ENCODE measurements at places on chromosomes 6 and 20. TPM values are rescaled to one million over a fixed set of nuclear protein-coding genes. Genes with fewer than 3 reads are reported as not detected.

DNA sequence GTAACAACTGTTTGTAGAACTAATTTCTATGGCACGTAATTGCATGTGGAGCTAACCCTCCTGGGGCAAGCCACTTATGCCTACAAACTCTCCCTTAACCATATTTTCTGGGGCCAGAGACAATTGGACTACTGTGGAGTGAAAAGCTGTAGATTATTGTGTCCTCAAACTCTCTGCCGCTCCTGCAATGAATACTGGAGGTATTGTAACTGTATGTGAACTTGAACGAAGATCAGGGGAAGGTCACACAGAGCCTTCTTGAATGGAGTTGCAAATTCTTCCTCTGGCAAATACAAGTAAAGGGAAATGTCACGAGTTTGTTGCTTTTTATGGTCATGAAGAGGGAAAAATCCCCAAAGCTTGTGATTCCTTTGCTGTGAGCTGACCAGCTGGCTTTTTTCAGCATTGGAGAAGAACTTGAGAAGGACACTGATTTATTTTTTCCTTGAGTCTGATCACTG, 18.2 kb downstream of the AKAP12 start:
- H3K27me3 ChIP-seq: peaks cover 5% of the 10 kb centered on the region
- no peaks in the 10 kb centered on the region for H3K36me3 ChIP-seq
- H3K4me3 ChIP-seq: no peak overlapping the region
- H3K4me1 ChIP-seq: no peaks in the 10 kb centered on the region
- no peak for DNase-seq

AIG1 gene
- total RNA-seq: 11.1 TPM

OR12D3 gene
- not detected for total RNA-seq

SLC22A7 gene
- not detected for total RNA-seq

CYP39A1 gene
- total RNA-seq: not detected

OLIG3 gene
- not detected for total RNA-seq

DNA sequence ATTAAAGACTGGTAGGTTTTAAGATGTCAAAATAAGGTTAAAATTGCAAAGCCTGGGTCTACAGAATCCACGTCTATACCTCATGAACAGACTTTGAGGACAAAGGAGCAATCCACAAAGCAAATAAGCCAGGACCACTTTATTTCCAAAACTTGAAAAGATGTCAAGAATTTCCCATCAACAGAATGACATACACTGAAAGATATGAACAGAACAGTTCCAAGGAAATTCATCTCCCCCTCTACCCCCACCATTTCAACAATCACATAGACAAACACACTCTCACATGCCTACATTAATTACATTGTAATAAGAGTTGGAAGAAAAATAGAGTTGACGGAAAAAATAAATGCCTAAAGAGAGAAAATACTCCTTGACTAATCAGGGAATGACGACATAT, 45.2 kb upstream of the NHSL1 start:
- no peaks in the 10 kb centered on the region for H3K36me3 ChIP-seq
- no peak for DNase-seq
- no peak overlapping the region for H3K27ac ChIP-seq
- peaks cover 9% of the 10 kb centered on the region for H3K27me3 ChIP-seq

- peaks cover 5% of the 10 kb centered on the region for H3K27me3 ChIP-seq
- no peaks in the 10 kb centered on the region for H3K36me3 ChIP-seq
- no peak overlapping the region for H3K27ac ChIP-seq
- no peaks in the 10 kb centered on the region for H3K4me1 ChIP-seq
These were observed 4.7 kb downstream of the ECT2L start for GRCh38 chr6:138800377-138801150.

DNA sequence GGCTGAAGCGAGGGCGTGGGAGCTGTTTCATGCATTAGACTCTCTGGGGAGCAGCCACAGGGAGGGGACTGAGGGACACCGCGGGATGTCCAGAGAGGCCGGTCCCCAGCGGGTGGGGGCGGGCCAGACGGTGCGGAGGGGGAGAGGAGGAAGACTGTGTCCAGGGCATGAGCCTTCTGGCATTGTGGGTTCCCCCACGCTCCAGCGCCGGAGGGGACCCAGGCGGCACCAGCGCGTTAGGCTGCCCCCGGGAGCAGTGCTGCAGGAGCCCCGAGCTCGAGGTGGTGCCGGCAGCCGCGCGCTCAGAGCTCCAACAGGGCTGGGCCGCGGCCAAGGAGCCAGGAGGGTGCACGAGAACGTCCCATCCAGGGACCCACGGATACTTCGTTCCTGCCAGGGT, 14.4 kb downstream of the SLC22A3 start:
- DNase-seq: no peak
- peaks cover 3% of the 10 kb centered on the region for H3K27me3 ChIP-seq
- no peaks in the 10 kb centered on the region for H3K4me1 ChIP-seq
- H3K27ac ChIP-seq: no peak overlapping the region
- no peak overlapping the region for H3K4me3 ChIP-seq
- H3K36me3 ChIP-seq: no peaks in the 10 kb centered on the region

- no peak overlapping the region for H3K4me3 ChIP-seq
- H3K27ac ChIP-seq: no peak overlapping the region
- H3K36me3 ChIP-seq: no peaks in the 10 kb centered on the region
These were observed 233.0 kb upstream of the PRND start for GRCh38 chr20:4488407-4489339.

DNA sequence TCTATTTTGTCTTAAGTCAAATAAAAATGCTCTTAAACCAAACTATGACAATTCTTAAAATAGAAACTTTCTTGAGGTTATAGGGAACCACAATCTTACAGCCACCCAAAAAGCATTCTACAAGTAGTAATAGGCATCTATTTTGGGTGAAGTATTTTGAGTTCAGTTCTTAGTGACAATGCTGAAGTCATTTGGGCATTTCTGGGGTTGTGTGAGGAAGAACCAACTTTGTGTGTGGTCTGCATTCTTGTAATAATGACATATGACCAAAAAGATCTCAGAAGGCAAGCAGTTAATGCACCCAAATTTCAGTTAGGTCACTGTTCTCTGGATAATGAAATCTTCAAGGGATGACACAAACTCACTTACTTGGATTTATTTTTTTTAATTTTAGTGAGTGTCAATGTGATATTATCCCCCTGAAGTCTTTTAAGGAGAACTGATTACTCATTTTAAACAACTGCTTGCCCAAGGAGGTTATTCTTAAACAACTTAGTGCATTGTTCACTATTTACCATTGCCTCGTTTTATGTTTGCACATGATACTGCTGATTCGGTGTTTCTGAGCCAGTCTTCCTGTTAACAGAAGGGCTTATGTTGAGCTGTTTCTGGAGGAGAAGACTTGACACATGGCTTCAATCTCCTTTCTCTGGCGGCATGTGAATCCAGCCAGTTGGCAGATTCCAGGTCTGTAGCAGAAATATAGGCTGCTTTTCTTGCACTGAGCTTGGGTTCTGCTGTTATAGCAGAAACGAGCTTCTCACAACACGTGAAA, 618.9 kb downstream of the BCKDHB start:
- H3K4me3 ChIP-seq: no peak overlapping the region
- H3K27me3 ChIP-seq: no peaks in the 10 kb centered on the region
- H3K27ac ChIP-seq: no peak overlapping the region
- no peaks in the 10 kb centered on the region for H3K4me1 ChIP-seq

- no peaks in the 10 kb centered on the region for H3K27me3 ChIP-seq
- peaks cover 2% of the 10 kb centered on the region for H3K4me1 ChIP-seq
- no peak overlapping the region for H3K4me3 ChIP-seq
- peaks cover 23% of the 10 kb centered on the region for H3K36me3 ChIP-seq
These were observed 37.6 kb downstream of the NR2E1 start for GRCh38 chr6:108203189-108204112.

DNA sequence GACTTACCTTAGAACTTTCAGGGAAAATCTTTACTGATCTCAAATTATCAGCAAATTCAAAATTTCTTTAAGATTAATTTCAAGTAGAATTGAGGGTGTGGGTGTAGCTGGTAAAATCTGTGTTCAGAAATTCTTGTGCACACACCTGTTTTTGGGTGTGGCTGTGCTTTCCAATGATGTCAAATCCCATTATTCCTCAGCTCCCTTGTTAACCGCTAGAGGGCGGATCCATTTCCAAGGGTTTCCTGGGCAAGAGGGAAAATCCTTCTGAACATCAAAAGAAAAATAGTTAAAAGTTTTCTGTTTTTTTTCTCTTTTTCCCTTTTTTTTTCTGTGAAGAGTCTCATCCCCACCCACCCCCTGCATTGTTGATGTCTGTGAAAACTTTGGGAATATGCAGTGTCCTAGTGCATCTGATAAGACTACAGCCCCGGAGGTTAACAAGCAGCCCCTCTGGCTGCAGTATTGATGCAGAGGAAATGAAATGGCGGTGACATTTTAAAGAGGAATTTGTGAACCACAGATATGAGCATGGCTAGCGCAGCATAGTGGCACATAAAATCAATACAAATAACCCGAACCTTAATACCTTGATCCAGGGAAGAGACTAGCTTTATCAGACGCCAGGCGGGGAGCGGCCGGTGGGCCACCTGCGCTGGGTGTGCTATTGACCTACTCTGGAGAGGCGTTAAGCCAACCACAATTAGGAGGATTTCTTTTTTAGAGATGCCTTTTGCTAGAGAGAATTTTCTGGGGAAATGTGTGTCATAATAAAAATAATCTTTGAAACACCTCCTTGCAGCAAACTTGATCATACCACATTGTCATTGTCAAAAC, 130.9 kb downstream of the FOXA2 start:
- H3K27me3 ChIP-seq: no peaks in the 10 kb centered on the region
- H3K4me1 ChIP-seq: no peaks in the 10 kb centered on the region
- no peaks in the 10 kb centered on the region for H3K36me3 ChIP-seq
- H3K27ac ChIP-seq: no peak overlapping the region
- no peak for DNase-seq
- H3K4me3 ChIP-seq: no peak overlapping the region

TRDN gene
- not detected for total RNA-seq

SMLR1 gene
- not detected for total RNA-seq

HLA-DMA gene
- 39.7 TPM for total RNA-seq

- no peaks in the 10 kb centered on the region for H3K4me1 ChIP-seq
- H3K36me3 ChIP-seq: no peaks in the 10 kb centered on the region
- no peak overlapping the region for H3K27ac ChIP-seq
- H3K4me3 ChIP-seq: no peak overlapping the region
These were observed 4.2 kb upstream of the PPP1R14C start for GRCh38 chr6:150138638-150139037.

DNA sequence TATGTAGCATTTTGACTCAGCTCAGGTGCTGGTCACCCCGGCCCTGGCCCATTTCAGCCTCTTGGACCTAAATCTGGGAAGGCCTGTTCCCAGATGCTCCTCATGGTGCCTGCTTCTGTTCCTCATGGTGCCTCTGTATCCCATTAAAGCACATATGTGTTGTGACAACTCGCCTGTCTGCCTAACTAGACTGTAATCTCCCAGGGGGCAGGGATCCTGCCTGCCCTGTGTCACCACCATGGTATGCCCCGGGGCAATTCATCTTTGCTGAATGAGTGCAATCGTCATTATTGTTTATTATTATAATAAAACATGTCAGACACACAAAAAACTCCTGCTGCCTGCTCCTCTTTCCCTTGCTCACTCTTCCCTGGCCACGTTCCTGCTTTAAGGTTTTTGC, 62.0 kb downstream of the ZFP64 start:
- no peak overlapping the region for H3K4me3 ChIP-seq
- no peak for DNase-seq
- H3K27me3 ChIP-seq: no peaks in the 10 kb centered on the region

DNA sequence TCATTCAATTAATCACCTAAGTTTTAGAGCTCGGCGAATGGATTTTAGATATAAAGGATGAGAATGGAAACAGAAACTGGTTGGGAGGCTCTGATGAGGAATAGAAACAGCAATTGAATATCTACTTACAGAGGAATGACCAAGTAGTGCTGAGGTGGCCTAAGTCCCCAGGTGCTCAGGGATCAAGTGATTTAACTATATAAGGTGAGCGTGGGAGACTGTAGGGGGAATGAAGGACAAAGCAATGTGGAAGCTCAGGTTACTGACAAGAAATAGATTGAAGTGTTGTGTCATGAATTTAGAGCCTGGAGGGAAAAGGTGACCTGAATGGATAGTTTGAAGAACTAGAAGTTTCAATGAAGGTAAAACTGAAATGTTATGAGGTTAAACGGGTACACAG, 495.4 kb upstream of the SOX4 start:
- no peak overlapping the region for H3K4me3 ChIP-seq
- H3K36me3 ChIP-seq: peaks cover 8% of the 10 kb centered on the region
- DNase-seq: no peak
- H3K4me1 ChIP-seq: peaks cover 19% of the 10 kb centered on the region
- no peak overlapping the region for H3K27ac ChIP-seq
- H3K27me3 ChIP-seq: no peaks in the 10 kb centered on the region

- peaks cover 11% of the 10 kb centered on the region for H3K36me3 ChIP-seq
- peak overlapping the region; percentile 89 for H3K27ac ChIP-seq
- H3K27me3 ChIP-seq: peaks cover 36% of the 10 kb centered on the region
- H3K4me3 ChIP-seq: peak overlapping the region; percentile 74
- H3K4me1 ChIP-seq: peaks cover 14% of the 10 kb centered on the region
- DNase-seq: no peak
These were observed 11.3 kb downstream of the TFAP2A start for GRCh38 chr6:10403385-10404106.

TRIM15 gene
- not detected for total RNA-seq

ESR1 gene
- total RNA-seq: 0.49 TPM

SOBP gene
- 1.4 TPM for total RNA-seq

DNA sequence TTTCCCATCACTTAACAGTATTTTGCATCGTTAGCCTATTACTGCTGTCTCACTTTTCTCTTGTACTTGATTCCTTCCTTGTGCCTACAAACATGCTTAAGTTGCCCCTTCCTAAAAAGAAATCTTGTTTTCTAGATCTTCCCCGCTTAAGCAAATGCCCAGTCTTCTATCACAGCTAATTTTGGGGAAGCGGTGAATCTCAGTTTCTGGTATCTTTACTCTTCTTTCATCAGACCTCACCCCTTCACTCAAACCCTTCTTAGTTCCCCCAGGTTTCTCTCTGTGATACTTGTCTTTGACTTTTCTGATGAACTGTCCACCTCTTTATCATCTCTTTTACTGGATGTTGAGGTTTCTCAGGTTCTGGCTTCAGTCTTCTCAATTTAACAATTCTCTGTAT, 14.2 kb downstream of the VAPB start:
- H3K4me1 ChIP-seq: peaks cover 22% of the 10 kb centered on the region
- no peaks in the 10 kb centered on the region for H3K36me3 ChIP-seq
- H3K4me3 ChIP-seq: no peak overlapping the region
- no peak for DNase-seq

- DNase-seq: peak; percentile 38
- peaks cover 11% of the 10 kb centered on the region for H3K4me1 ChIP-seq
- no peak overlapping the region for H3K27ac ChIP-seq
These were observed 206.0 kb downstream of the CDC5L start for GRCh38 chr6:44593539-44593944.

DNA sequence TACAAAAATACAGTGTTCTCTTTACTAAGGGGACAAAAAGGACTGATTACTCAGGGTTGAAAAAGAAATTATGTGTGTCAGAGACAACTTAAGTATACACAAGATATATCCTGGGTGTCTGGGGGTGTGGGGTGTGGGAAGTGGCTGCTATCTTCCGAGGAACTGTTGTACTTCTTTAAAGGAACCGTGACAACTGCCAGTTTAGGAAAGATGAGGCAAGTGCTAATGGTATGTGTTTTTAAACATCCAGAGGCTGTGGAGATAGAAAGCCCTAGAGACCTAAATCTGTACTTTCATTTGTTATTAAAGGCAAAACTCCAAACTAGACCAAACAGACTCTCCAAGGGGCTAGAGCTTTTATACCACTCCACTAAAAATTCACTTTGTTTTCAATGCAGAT, 95.6 kb downstream of the SNAP25 start:
- DNase-seq: no peak
- no peaks in the 10 kb centered on the region for H3K4me1 ChIP-seq
- no peak overlapping the region for H3K27ac ChIP-seq
- H3K27me3 ChIP-seq: peaks cover 34% of the 10 kb centered on the region
- peaks cover 10% of the 10 kb centered on the region for H3K36me3 ChIP-seq

Data from naive thymus-derived CD8-positive, alpha-beta T cell (primary cell).